Thymus (tissue), 14 donors: ENCODE measurements at places on chromosomes 16 and 17. TPM values are rescaled to one million over a fixed set of nuclear protein-coding genes. Genes with fewer than 3 reads are reported as not detected.

CDRT4 gene
- total RNA-seq: 1.5 TPM

DNA sequence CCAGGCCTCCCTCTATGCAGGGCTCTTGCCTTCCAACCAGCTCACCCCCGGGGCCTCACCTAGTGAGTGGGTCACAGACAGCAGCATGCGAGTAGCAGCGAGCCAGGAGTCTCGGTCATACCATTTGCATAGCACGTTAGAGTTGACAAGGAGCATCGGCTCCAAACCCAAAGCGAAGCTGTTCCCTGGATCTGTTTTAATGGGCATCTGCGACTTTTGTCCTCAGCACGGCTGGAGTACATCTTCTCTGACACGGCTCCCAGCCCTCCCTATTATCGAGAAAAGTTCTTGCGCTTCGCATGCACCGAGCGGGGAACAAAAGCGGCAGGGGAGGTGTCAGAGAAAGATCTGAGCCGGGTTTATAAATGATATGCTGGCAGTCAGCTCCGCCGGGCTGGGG is 253.3 kb downstream of the MAF start:
- DNase-seq: no peak

DNA sequence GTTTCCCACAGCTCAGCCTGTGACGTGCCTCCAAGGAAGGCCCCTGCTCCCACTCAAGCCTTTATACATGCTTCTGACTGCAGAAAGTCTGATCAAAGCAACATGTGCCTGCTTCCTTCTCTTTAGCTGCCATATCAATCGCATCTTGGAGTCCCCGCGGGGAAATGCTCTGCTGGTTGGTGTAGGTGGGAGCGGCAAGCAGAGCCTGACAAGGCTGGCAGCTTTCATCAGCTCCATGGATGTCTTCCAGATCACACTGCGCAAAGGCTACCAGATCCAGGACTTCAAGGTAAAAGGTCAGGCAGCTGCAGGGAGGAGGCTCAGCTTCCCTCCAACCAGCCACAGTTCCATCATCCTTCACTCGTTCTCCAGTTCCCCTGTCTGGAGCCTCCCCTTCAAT is 189.7 kb downstream of the ZNF18 start:
- DNase-seq: no peak

DNA sequence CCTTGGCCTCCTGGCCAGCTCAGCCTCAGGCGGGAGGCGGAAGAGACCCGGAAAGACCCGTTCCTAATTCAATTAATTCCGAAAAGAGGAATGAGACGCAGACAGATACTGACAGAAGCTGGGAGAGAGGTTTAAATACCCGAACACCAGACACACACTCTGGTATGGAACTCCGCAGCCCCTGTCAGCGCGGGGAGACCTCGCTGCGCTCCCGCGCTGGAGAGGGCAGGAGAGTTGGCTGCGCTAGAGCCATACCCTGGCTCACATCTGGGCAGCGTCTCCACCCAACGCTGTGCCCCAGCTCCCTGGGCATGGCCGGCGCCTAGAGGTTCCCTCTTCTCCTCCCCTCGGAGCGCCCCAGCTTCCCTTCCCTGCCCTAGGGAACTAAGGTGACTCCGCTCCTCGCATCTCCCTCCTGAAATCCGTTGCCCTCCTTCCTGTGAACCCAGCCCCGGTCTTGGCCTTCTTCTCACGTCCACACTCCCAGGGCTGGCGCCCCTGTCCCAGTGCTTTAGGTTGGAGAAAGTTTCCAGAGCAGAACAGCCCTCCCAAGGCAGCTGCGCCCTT is 8.0 kb downstream of the NEUROD2 start:
- no peak for DNase-seq

DNA sequence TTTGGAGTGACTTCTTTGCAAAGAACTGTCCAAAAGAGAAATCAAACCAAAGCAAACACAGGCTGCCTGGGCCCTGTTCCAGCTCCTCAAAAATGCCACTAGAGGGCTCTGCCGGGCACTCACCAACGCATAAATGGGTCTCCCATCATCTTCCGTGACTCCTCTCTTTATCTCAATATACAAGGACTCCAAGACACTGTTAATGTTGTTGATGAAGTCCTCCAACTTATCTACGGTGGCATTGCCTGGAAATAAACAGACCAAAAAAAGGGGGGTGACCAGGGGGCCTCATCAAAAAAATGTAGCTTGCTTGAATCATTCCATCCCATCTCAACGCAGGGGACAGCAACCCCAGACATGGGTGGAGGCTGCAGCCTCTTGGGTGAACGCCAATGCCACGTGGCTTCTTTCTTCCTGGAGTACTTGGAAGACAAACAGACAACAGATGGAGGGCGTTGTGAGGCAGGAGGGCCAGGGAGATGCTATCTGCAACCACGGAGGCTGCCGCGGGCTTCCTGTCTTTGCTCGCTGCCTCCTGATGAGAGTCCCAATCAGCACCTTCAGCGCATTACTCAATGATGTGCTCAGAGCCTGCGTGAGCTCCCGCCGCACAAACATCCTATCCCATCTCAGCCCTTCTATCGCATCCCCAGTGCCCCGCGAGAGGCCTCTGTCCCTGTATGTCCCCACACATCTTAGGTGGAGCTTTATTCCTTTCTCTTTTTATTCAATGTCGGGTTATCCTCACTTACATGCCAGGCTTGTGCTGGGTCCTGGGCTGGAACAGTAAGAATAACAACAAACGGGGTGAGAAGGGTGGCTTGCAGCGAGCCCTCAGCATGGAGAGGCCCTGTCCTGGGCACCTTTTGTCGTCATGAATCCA is 32.0 kb downstream of the KDM8 start:
- DNase-seq: peak; percentile 92

C1QL1 gene
- 0.09 TPM for total RNA-seq
